ENCODE measurements at places on chromosomes 13 and 19.

GRCh38 chr19:339262-339887 is 5.2 kb downstream of the MIER2 start:
- DNase-seq: no peak

GRCh38 chr13:31440132-31440531 is 240.4 kb downstream of the B3GLCT start:
- DNase-seq: no peak

DNA sequence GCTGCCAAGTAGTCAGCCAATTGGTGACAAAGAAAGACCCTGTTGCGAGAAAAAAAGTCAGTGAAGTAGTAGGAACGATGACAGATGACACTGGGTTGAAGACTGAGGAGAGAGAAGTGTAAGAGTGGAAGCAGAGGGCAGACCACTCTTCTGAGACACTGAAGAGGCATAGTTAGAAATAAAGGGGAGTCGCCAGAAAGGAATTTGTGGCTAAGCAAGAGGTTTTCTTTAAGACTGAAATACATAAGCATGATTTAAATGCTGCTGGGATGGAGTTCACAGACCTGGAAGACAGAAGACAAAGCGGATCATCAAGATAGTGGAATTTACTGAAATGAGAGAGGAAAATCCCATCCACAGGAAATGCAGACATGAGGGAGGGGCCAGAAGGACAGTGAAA is 56.2 kb upstream of the USPL1 start:
- DNase-seq: no peak

DNA sequence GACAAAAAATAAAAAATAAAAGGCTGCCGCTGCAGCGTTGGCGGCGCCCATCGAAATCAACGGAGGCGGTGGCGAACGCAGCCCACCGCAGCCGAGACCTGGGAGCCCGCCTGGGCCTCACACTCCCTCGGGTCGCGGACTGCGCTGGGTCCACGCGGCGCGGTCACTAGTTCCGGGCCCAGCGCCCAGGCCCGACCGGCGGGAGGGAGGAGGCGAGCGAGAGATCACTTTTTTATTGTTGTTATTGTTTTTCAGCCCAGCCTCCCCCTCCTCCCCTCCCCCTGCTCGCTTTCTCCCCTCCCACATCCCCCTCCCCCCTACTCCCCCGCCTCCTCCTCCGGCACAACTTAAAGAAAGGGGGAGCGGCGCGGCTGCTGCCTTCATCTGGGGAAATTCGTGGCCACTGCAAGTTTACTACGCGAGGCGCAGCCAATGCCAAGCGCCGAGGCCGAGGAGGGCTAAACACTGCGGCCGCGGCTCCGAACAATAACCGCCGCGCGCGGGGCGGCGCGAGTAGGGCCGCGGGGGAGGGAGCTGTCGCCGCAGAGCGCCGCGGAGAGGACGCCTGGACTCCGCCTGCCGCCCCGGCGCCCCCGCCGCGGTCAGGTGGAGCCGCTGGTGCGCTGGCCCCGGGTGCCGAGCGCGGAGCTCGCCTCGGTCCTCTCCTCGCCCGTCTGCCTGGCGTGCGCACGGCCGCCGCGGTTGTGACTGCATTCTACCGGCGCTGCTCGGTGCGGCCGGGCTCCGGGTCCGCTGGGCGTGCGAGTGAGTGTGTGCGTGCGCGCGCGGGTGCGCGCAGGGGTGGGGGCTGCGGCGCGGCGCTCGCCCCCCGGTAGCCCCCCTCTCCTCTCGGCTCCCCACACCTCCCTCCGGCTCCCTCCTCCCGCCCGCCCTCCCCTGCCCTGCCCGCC is 505 bp upstream of the ZIC2 start:
- no peak for DNase-seq

- DNase-seq: peak; percentile 42
These were observed 29.4 kb downstream of the RFXAP start for GRCh38 chr13:36848199-36848982.

DNA sequence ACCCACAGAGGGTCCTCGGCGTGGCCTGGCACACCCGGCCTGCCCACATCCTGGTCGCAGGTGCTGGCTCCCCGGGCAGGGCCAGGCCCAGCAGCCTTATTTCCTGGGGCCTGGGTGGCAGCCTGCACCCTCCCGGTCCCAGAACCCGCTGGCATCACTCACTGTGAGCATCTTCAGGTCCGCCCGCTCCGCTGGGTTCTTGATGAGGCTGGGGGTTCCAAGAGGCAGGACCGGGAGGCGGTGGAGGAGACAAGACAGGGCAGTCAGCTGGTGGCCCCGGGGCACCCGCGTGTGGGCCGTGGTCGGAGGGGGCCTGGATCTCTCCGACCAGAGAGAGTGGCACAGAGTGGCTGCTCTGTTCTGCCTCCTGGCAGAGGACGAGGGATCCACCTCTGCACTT is 27.6 kb upstream of the ZBTB7A start:
- no peak for DNase-seq

- no peak for DNase-seq
These were observed 25.6 kb downstream of the NOSIP start for GRCh38 chr19:49554701-49555181.

DNA sequence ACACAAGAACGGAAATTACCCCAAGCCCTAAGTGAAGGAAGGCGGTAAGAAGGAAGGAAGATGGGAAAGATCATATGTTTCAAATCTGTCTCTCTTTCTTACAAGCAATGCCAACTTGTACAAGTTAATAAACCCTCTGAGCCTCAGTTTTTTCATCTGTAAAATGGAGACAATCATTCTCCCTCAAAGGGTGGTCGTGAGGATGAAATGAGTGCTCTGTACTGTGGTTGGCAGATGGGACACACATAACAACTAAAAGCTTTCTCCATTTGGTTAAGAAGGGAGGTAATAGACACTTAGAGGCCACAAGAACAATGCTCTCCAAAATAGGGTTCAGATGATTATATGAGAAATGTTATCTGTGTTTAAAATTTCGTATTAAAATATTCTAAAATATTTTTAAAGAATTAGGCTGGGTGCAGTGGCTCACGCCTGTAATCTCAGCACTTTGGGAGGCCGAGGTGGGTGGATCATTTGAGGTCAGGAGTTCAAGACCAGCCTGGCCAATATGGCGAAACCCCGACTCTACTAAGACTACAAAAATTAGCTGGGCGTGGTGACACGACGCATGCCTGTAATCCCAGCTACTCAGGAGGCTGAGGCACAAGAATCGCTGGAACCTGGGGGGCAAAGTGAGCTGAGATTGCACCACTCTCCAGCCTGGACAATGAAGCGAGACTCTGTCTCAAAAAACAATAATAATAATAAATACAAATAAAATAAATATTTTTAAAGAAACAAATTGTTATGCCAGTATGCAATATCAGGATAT is 89.7 kb downstream of the STARD13 start:
- DNase-seq: no peak

DNA sequence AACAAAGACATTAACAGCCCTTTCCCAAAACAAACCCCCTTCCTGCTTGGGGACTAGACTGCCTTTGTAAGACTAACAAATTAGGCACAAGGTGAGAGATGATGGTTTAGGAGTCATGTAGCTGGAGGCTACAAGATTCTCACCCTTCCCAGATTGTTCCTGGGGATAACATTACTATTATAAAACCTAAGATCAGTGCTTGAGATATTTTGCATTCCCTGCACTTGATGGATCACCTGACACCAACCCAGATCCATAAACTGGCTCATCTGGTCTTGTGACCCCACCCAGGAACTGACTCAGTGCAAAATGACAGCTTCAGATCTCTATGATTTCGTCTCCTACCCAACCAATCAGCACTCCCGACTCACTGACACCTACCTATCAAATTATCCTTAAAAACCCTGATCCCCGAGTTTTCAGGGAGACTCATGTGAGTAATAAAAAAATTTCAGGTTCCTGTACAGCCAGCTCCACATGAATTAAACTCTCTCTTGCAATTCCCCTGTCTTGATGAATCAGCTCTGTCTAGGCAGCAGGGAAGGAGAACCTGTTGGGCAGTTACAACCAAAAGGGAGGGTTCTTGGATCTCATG is 2.4 kb upstream of the ZNF616 start:
- DNase-seq: no peak

GRCh38 chr19:58364146-58364545 is 1.6 kb upstream of the ZNF497 start:
- peak; percentile 38 for DNase-seq

GRCh38 chr13:93007928-93008327 is 218.7 kb upstream of the GPC6 start:
- DNase-seq: no peak

DNA sequence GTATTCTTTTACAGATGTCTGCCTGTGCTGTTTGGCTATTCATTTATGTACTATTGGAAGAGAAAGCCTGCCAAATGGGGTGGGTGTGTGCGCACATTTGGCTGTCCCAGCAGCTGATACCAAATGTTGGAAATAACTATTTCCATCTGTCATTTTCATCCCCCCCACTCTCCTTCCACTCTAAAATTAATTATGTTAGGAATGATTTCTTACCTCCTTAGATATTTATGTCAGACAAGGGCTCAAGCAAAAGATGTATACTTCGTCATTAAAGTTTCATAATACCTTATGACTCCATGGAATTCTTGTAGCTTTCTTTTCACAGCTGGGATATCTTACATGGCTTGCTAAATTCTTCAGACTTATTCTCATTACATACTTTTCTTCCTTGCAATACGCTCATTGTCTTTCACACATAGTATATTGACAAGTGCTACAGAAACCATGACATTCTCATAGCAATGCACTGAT is 18.6 kb downstream of the ITM2B start:
- DNase-seq: no peak

GRCh38 chr13:21328836-21329477 is 130.1 kb downstream of the ZDHHC20 start:
- no peak for DNase-seq

DNA sequence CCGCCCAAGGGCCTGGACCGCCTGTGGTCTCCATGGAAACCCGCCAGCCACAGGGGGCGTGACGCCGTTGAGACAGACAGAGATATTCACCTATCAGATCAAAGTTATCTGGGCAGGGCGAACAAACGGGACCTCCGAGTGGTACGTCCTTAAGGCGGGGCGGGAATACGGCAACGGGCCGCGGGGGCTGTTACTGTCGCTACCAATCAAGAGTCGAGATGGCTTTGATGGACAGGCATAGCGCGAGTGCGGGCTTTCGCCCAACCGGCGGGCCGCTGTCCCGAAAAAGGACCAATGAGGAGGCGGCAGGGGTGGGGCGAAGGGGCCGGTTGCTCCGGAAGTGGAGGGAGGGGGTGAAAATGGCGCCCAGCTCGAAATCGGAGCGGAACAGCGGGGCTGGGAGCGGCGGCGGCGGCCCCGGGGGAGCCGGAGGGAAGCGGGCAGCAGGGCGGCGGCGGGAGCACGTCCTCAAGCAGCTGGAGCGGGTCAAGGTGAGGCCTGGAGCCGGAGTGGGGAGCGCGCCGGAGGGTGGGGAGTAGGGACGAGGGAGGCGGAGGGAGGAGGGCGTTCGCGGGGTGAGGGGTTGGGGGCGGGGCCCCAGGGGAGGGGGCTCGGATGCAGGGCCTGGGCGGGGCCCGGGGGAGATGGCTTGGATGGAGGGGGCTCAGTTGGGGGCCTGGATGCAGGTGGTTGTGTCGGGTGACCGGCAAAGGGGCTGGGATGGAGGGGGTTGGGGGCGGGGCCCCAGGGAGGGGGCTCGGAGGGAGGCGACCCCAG is at the start of gene DCAF15:
Gene DCAF15 (plus strand): TSS at position 356 of the 777 bp plus-strand sequence. CDS start 4 bp downstream, at position 360.
- DNase-seq: peak; percentile 100
